Tibial artery (tissue), 4 donors: ENCODE measurements at places on chromosomes 7 and 10.

- no peak for DNase-seq
Measured at GRCh38 chr10:50470345-50470744, 153.4 kb downstream of the SGMS1 start.

DNA sequence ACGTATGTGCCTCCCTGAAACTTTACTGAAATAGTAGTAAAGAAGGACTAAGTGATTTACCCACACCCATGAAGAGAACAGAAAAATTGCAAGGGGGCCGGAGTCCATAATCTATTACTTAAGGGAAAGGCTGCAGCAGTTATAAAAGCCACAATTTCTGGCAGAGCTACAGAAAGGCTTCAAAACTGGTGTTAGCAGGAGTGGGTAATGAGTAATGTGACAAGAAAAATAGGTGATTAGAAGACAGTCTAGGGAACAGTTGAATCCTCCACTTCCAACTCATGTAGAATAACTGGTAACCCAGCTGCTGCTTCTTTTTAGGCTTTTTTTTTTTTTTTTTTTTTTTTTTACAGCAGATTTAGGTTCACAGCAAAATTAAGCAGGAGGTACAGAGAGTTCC, 413.3 kb downstream of the SFMBT2 start:
- DNase-seq = no peak

- no peak for DNase-seq
Measured at GRCh38 chr7:135386776-135387175, 123.1 kb downstream of the CNOT4 start.

DNA sequence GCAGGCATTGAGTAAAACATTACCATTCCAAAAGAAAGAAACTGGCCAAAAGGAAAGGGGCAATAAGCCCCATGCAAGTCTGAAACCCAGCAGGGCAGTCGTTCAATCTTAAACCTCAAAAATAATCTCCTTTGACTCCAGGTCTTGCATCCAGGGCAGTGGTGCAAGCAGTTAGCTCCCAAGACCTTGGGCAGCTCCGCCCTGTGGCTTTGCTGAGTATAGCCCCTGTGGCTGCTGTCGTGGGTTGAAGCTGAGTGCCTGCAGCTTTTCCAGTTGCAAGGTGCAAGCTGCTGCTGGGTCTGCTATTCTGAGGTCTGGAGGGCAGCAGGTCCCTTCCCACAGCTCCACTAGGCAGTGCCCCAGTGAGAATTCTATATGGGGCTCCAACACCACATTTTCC, 580.1 kb upstream of the AUTS2 start:
- no peak for DNase-seq

GRCh38 chr10:115657161-115657860, 564.1 kb downstream of the ATRNL1 start:
- no peak for DNase-seq

DNA sequence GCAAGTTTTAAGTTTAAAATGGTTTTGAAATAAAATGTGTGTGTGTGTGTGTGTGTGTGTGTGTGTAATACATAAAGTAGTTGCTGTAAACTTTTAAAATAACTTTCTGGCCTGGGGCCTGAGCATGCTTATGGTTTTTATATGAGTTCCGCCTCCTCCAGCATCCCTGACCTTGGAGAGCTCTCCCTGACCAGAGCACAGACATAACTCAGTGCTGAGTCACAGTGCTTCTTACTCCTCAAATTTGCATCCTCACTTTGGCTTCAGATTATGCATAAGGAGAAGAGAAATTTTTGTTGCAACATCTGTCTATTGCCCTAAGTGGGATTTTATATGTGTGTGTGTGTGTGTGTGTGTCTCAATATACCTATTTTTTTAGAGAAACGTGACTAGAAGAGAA, 200.8 kb downstream of the ELMO1 start:
- DNase-seq = no peak

DNA sequence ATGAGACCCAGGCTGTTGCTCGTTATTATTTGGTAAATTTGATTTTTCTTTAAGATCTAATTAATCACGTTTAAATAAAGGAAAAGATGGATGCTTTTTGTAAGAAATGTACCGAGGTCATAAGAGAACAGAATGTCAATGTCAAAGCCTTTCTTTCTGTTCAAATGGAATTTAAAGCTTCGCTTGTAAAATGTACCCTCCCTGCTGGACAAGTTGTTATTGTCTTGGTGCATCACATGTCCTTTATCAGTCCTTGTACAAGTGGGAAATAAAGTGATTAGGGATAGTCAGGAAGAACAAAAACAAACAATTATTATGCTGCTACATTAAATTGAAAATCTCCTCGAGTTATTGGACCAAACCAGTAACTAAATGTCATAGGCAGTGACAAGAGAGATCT, 363.2 kb downstream of the PHTF2 start:
- no peak for DNase-seq

DNA sequence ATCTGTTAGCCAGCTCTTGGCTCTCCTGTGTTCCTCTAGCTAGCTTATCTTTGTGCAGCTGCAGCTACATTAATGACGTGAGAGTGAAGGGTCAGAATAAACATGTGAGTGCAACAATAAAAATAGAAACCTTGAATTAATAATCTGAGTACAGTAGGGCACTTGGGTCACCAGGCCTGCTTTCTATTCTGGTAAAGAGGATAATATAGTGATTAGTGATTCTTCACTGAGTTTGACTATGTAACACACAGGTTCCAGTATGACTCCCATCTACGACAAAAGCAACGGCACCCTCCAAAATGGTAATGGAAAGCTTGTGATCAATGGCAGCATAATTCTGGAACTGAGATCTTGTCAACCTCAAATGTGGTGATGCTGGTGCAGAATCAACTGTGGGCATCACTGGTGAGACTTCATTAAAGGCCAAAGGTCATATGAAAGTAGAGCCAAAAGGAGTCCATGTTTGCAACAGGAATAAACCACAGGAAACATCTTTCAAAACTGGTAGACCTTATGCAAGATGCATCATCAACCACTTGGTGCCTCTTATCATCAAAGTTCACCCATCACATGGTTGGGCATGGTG, 77.6 kb downstream of the NRBF2 start:
- no peak for DNase-seq

- no peak for DNase-seq
Measured at GRCh38 chr10:88996927-88997326, 6.3 kb downstream of the FAS start.

DNA sequence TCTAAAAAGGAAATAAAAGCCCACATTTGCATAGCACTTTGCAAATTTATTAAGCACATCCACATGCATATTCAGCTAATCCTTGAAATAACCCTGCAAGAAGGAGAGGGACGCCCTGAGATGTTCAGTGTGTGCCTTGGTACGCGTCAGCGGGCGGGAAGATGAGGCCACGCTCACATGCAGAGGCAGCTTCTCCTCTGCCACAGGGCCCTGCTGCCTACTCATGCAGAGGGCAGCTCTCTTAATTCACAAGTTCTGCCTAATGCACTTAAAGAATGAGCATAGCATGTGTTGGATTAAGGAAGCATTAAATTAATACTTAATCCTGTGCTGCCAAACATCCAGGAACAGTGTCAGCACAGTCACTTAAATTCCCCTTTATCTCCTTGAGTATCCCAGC, 132.3 kb downstream of the HECW1 start:
- DNase-seq = no peak

GRCh38 chr10:73905256-73906020, 5.5 kb upstream of the PLAU start:
- DNase-seq = no peak

DNA sequence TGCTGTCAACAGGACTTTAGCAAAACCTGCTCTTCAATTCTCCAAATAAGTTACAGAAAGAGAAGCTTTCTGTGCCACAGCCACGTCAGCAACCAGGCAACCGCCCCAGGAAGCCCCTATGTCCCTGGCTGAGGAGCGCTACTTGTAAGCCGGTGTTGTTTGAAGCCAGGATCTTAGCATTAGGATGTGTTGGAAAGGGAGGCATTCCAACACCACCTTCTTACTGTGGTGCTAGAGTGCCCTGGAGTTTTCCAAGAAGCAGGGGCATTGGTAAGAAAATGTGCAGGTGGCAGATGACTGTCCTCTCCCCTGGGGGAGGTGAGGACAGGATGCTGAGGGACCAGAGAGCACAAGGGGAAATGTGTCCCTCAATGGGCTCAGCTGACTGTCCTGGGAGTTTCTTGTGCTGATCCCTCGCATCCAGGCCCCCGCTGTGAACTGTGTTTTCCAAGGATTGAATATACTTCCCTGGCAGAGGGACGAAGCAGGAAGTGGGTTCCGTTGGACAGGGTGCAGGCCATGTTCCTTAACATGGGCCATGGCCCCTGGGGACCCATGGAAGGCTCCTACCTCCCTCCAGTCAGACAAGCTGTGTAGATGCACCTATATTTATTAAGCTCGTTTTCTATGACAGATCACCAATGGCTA, 139.6 kb upstream of the GDF10 start:
- DNase-seq = no peak

DNA sequence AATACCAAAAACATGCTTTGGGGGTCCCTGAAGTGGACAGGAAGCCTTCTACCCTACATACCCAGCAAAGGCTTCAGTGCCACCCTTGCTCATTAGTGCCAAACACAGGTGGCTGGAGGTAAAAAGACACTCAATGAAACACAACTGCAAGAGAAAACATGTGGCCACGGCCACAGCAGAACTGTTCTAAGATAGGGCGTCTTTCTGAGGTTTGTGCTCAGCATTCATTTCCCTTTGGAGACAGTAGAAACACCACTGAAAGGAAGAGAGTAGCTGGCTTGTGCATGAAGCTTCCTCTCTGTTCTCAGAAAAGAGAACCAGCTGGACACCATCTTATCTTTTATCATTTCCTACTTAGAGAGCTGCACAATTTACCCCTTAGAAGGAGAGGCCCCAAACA, 143.0 kb downstream of the PLXNA4 start:
- no peak for DNase-seq

- DNase-seq = no peak
Measured at GRCh38 chr7:87538052-87538451, 62.6 kb upstream of the ABCB4 start.

GRCh38 chr7:145978769-145979168, 137.8 kb upstream of the CNTNAP2 start:
- DNase-seq = no peak

- DNase-seq = no peak
Measured at GRCh38 chr7:767580-767940, 40.5 kb upstream of the PRKAR1B start.

DNA sequence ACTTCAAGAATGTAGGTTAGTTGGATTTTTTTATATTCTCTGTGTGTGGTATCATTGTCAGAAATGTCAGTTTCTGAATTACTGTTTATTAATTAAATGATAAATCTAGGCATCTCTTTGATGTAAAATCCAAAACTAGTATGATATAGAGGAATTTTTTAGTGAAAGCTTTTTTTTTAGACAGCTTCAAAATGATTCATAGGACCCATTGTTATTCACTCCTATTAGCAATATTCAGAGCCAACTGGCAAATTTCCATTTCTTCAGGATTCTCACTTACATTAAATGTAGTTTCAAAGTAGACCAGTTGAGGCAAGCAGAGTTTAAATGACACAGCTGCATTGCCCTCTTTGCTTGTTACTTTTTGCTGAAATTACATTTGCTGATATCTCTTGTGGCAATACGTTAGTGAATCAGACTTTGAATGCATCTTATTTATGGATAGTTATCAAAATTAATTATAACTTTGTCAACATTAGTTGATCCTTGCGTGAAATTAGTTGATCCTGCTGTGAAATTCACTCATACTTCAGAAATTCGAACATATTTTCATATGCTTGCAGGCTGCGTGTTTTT, 20.3 kb downstream of the ZNF277 start:
- no peak for DNase-seq

- DNase-seq = no peak
Measured at GRCh38 chr10:106682175-106682574, 482.3 kb downstream of the SORCS1 start.

DNA sequence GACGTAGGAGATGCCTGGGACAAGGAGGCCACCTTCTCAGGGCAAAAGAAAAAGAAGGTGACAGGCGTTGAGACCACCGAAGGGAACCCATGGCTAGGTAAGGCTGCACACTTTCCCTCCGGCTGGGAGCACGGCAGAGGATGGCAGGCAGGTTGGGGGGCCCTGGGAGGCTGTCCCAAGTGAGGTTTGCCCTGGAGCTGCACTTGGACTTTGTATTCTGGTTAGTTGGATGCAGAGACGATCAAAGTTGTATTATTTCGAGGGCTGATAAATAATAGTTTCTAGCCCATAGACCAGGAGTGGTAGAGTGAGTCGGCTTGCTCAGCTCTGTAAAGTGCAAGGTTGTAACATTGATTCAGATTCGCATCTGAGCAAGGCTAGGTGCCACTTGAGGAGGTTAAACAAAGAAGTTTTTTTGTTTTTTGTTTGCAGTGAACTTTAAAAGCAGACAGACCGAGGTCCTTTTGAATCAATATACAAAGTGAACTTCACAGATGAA, 608 bp downstream of the ENTPD7 start:
- no peak for DNase-seq

GRCh38 chr7:130191791-130192190, 13.4 kb downstream of the TMEM209 start:
- no peak for DNase-seq

DNA sequence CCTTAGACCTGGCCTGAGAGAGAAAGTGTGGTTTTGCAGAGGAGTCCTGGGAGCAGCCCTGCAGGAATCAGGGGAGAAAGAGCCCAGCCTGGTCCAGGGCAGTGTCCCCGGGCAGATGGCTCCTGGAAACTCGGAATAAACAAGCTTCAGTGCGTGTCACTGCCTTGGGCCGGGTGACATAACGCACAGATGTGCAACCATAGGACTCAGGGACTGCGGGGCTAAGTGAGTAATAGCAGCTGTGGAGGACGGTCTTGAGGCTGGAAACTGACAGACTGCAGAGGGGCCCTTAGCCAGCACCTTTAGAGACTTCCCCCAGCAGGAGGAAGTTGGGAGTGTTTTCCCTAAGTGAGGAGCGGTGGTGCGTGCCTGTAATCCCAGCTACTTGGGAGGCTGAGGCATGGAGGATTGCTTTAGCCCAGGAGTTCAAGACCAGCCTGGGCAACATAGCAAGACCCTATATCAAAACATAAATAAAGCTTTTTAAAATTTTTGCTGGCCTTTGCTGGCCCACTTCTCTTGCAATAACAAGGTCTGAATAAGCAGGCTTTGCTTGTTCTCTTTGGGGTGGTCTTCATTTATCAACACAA, 5.3 kb upstream of the CLIP2 start:
- no peak for DNase-seq

DNA sequence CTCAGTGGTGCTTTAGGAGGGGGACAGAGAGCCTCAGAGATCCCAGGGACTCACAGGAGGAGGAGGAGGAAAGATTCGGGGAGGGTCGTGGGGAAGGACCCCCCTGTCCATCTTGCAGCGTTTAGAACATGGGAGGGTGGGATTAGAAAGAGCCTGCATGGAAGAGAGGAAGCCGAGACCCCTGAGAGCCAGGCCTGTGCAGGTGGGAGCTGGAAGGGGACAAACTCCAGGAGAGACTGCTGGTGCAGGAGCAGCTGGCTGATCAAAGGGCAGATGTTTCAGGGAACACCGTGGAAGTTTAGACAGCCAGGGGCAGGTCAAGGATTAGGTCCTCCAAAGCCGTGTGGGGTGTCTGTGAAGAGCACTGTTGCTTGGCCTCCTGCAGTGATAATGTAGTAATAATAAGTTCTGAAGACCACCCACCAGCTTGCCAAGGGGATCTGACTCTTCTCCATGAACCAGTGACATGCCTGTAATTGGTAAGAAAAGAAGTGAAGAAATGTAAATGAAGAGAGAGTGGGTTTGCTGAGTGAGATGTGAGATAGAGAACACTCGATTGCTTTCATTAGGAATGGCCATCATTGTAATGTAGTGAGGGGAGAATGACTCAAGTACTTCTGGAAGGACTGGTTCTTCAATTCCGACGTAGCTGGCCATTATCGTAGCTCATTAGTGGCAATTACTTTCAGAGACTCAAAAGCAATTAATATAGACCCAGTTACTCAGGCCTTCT, 425.6 kb downstream of the PAXIP1 start:
- no peak for DNase-seq
